ENCODE measurements at places on chromosomes 5 and 9.
A peak's percentile ranks its signal among the peaks of the same experiment; 100 is the strongest.

- no peak for DNase-seq
Observed at GRCh38 chr5:16881251-16881650, 54.8 kb downstream of the MYO10 start.

GRCh38 chr9:36082931-36083330, 46.2 kb downstream of the RECK start:
- DNase-seq: no peak

GRCh38 chr5:60700416-60700757, 421 bp upstream of the DEPDC1B start:
- peak; percentile 58 for DNase-seq

DNA sequence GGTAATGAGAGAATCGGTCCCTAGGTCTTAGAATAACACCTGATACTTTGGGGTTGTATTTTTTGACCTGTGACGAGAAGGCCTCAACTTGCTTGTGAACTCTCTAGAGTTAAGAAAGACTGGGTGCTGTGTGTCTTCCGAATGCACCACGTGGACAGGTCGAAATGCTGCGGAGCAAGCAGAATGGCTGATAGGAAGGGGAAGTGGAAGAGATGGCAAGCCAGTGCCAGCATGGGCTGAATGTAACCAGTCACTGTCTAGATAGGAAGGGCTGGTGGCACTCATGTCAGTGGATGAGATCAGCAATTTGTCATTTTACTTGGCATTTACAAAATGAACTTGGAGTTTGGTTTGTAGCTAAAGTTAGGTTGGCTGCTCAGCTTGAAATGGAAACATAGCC, 5.6 kb downstream of the OTULINL start:
- DNase-seq: no peak

DNA sequence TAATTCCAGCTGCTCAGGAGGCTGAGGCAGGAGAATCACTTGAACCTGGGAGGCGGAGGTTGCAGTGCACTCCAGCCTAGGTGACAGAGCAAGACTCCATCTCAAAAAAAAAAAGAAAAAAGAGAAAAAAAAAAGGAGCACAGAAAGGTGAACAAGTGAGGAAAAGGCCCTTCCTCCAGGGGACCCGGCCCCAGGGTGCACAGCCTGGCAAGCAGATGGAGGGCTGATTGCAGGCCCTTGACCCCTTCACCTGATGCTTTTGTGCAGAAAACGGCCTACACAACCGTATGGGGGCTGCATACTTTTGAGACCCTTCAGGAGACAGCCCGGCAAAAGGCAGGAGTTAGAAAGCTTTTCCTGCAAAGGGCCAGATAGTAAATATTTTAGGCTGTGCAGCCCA, 33.9 kb downstream of the HRH2 start:
- no peak for DNase-seq

GRCh38 chr5:172911976-172912375, 47.2 kb upstream of the RPL26L1 start:
- no peak for DNase-seq

DNA sequence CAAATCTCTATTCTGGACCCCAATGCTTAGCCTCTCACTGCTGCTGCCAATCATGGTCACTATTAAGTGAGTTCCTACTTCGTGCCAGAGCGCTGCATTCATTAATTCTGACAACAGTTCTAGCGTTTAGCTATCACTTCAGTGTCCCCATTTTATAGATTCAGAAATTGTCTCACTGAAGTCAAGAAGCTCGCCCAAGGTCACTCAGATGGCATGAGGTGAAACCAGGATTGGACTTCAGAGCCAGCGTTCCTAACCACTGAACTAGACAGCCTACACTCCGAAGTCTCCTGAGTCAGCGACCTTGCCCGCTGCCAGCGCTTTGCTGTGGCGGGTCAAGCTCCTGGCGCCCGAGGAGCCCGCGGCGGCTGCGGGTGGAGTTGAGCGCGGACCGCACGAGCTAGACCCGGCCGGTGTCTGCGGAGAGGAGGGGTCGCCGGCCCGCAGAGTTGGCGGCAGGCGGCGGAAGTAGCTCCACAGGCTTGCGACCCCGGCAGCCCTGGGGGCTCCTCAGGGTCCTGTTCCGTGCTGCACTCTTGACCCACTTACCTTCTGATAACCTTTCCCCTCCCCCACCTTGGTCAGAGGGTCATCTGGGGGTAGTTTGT, 2.1 kb upstream of the GABRB2 start:
- no peak for DNase-seq

DNA sequence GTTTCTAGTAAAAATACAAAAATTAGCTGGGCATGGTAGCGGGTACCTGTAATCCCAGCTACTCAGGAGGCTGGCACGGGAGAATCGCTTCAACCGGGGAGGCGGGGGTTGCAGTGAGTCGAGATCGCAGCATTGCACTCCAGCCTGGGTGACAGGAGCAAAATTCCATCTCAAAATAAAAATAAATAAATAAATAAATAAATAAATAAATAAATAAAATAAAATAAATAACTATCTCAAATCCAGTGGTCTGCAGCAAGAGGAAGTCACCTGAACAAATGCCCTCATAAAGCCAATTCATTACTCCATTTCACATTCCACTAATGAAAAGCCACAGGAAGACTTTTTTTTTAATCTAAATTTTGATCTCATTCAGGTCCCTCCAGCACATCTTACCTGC, 114.2 kb downstream of the EFNA5 start:
- no peak for DNase-seq

DNA sequence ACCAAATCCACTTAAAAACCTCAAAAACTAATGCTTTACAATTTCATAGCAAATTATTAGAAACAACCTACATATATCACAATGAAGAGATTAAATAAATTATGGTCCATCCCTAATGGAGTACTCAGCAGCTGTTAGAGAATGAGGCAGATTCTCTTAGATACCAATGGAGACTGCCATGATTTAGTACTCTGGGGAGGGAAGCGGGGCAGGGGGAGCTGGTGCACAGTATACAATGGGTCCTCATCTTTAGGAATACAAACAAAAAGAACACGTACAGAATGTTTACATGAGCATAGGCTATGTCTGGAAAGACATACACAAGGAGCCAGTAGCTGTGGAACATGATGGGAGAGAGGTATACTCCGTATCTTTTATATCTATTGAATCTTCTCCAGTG, 2.0 kb downstream of the LIFR start:
- no peak for DNase-seq

DNA sequence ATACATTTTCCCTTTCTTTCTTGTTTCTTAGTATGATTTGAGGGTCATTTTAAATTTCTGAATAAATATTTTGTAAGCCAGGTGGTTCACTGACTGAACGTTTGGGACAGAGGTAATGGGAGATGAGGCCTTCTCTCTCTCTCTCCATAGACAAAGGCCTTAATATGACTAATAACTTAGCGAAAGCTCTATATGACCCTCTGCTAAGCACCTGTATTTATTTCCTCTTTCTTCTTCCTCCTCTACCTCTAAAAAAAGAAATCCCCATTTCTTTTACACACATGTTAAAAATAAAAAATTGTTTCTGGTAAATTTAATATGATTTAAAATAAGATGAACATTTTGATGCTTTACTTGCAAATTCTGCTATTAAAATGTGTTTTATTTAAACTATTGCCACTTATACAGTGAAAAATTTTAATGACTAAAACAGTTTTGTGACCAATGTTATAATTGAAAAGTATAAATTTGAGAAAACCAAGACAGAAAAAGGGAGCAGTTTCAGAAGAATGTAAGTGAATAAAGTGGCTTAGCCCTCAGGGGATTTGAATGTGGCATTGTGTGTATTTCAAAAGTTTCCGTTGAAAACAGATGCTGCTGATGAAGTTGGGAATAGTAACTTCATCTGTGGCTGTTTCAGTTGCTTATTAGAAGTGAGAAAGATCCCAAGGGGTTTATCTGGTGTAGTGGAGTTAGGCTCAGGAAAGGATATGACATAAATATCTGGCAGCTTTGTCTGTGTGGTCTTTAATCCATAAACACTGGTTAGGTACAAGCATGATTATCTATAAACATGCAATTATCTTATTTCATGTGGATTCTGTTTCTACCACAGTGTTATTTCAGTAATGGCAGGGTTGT, 128.6 kb upstream of the GRHPR start:
- DNase-seq: no peak

- DNase-seq: peak; percentile 15
Observed at GRCh38 chr9:115117999-115118878, at the start of gene TNC. Gene TNC, minus strand, starts transcription at chr9:115118157. Its CDS starts 27,139 bp downstream, at chr9:115091018.

DNA sequence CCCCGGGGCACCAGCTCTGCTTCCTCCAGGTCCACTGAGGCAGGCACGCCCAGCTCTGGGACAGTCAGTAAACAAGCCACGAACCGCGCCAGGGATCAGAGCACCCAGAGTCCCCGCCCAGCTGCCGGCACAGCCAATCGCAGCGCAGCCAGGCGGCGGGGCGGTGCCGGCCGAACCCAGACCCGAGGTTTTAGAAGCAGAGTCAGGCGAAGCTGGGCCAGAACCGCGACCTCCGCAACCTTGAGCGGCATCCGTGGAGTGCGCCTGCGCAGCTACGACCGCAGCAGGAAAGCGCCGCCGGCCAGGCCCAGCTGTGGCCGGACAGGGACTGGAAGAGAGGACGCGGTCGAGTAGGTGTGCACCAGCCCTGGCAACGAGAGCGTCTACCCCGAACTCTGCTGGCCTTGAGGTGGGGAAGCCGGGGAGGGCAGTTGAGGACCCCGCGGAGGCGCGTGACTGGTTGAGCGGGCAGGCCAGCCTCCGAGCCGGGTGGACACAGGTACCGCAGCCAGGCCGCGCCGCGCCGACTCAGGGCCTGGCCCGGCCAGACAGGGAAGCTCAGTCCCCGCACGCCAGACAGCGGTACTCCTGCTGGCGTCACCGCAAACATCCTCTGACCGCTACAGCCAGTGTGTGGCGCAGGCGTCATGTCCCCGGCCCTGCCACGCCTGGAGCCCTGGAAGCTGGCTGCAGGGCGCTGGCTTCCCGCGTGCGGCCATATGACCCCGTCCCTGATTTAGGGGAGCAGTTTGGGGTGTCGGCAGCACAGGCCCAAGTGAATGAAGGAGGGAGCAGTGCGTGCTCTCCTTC, at the start of gene CTSL:
Gene CTSL, plus strand, starts transcription at position 220 of the 810 bp plus-strand sequence. CDS start 1,485 bp downstream, outside the sequence.
- peak; percentile 58 for DNase-seq

GRCh38 chr9:3268223-3268622, 257.6 kb downstream of the RFX3 start:
- DNase-seq: no peak

- peak; percentile 41 for DNase-seq
Observed at GRCh38 chr5:163580516-163580915, 75.1 kb downstream of the MAT2B start.

DNA sequence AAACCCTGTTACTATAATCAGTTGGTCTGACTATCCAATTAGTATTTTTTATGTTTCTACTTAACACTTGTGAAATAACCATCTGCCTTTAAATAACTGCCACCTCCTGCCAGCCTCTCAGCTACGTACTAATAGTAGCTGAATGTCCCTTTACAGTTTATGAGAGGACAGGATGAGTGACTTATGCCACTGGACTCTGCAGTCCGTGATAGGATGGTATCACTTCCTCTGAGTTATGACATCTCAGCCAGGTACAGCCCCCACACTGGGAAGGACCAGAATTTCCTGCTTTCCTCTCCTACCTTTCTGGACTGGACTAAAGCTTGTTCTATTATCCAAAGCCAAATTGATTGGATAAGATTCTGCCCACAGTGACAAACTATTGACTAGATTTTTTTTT, 102.9 kb downstream of the ZFAND5 start:
- DNase-seq: no peak

DNA sequence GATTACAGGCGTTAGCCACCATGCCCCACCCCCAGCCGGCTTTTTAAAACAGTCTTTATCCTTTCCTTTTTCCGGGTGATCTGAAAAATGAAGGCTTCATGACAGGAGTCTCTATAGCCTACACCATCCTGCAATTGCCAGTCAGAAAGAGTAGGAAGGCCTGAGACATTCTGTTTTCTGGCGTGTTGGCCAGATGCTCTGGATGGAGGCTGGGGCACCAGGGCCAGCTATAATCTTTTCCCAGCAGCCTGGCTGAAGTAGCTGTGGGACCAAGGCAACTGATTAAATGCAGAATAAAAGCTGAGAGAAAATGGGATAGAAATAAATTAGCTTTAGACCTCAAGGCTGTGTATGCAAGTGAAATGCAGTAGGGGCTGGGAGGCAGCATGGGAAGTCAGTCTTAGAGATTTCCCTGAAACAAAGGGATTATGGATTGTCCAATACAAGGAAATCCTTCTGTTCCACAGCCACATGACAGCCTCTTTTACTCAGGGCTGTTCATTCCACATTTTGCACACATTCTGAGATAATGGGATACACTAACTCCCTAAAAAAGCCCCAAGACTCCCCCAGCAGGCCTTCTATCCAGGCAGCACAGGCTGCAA, 116.0 kb upstream of the LRRTM2 start:
- DNase-seq: no peak

- DNase-seq: no peak
Observed at GRCh38 chr5:16497546-16497945, 31.9 kb upstream of the ZNF622 start.

GRCh38 chr5:5309645-5310044, 112.8 kb upstream of the ICE1 start:
- DNase-seq: no peak

DNA sequence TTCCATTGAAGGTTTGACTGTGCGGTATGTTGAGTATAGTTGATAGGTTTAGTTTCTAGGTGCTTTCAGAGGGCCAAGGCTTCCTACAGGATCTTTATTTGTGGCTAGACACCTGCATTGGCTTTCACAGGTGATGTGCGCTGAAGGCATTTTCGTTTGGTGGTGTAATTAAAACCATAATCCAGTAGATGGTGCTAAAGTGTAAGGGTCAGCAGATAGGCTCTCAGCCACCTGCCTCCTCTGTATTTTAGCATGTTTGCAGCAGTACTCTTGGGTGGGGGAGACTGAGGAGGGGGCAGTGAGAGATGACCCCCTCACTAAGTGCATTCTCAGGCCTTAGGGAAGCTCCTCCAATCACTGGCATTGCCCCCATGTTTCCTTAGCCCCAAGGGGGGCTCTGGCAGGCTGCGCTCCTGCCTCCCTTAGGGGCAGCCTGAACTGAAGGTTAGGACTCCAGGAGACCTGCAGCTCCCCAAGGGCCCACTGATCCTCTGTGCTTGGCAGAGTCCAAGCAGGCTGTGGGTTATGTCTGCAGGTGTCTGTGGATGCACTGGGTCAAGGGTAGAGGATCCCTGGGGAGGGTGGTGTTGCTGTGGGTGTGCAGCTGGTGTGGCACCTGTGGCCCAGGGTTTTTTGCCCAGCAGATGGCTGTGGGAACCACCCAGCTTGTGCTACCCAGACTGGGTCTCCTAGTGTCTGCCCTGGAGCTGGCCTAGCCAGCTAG, 23.4 kb downstream of the CDK20 start:
- DNase-seq: peak; percentile 8

Data from NCI-H2029 (cell line).